ENCODE measurements at places on chromosomes 2 and 18. TPM values are rescaled to one million over a fixed set of nuclear protein-coding genes. Genes with fewer than 3 reads are reported as not detected.

The PLB1 gene
- 1.5 TPM for total RNA-seq

The PRADC1 gene
- total RNA-seq, result 22.5 TPM

The LYPD6B gene
- total RNA-seq, result not detected

The FAM237A gene
- not detected for total RNA-seq

The CFLAR gene
- total RNA-seq, result 118 TPM

The CAVIN2 gene
- total RNA-seq, result 35.7 TPM

The STAM2 gene
- total RNA-seq, result 9.9 TPM

The C2orf76 gene
- total RNA-seq, result 12.6 TPM

The UPP2 gene
- not detected for total RNA-seq

The DAPL1 gene
- not detected for total RNA-seq

The NT5C1B gene
- total RNA-seq, result not detected

The SLC4A5 gene
- total RNA-seq, result 0.11 TPM

The IL1F10 gene
- total RNA-seq, result not detected

The ACADL gene
- total RNA-seq, result 0.07 TPM

The ASXL3 gene
- not detected for total RNA-seq

The MOGAT1 gene
- not detected for total RNA-seq

The LYPD6 gene
- 0.07 TPM for total RNA-seq

The ERFE gene
- 6.7 TPM for total RNA-seq

The EXOC6B gene
- 7.0 TPM for total RNA-seq

The IL1RN gene
- total RNA-seq, result 0.38 TPM

The VSNL1 gene
- not detected for total RNA-seq

The CENPA gene
- total RNA-seq, result 39.4 TPM

The MYO5B gene
- 8.9 TPM for total RNA-seq

The DRC1 gene
- 0.45 TPM for total RNA-seq

The TRABD2A gene
- 13.4 TPM for total RNA-seq

The RAPGEF4 gene
- total RNA-seq, result 0.28 TPM

The C18orf32 gene
- 17.0 TPM for total RNA-seq

The PSMD1 gene
- total RNA-seq, result 122 TPM

The YES1 gene
- total RNA-seq, result 21.9 TPM

The NOSTRIN gene
- total RNA-seq, result 2.2 TPM

The MAIP1 gene
- total RNA-seq, result 38.0 TPM

The ARPC2 gene
- total RNA-seq, result 293 TPM

The TRIP12 gene
- total RNA-seq, result 93.3 TPM

The RAB17 gene
- total RNA-seq, result 0.36 TPM

The TUBA4B gene
- total RNA-seq, result not detected

The TMEM178A gene
- 0.29 TPM for total RNA-seq

The AGXT gene
- total RNA-seq, result not detected

The CRACDL gene
- total RNA-seq, result 3.2 TPM

The ANKRD39 gene
- 20.1 TPM for total RNA-seq

The CXCR4 gene
- total RNA-seq, result 0.71 TPM

All from A549 treated with GW870086 at 1 μM for 4 hours (cell line).